Smooth muscle cell of the coronary artery (primary cell): ENCODE measurements at places on chromosomes 5 and 9. TPM values are rescaled to one million over a fixed set of nuclear protein-coding genes. Genes with fewer than 3 reads are reported as not detected.

The KIF24 gene
- 0.35 and 0.68 TPM in 2 replicates for total RNA-seq

The CDH18 gene
- total RNA-seq: 0.15 and 2.0 TPM in 2 replicates

The PCDHGB3 gene
- total RNA-seq: 3.5 and 5.6 TPM in 2 replicates

The NCS1 gene
- total RNA-seq: 26.3 and 35.3 TPM in 2 replicates

The LHX3 gene
- not detected in 2 replicates for total RNA-seq

The CDKN2A gene
- 19.0 and 44.6 TPM in 2 replicates for total RNA-seq

The PTPDC1 gene
- 4.8 and 9.5 TPM in 2 replicates for total RNA-seq

The PPP3R2 gene
- not detected in 2 replicates for total RNA-seq

The STKLD1 gene
- total RNA-seq: 0.35 and 0.75 TPM in 2 replicates

The CMYA5 gene
- total RNA-seq: 0.08 and 1.6 TPM in 2 replicates

The PLPP7 gene
- 11.4 and 11.5 TPM in 2 replicates for total RNA-seq

The TSLP gene
- 1.1 and 1.2 TPM in 2 replicates for total RNA-seq

The ALDH1A1 gene
- total RNA-seq: 11.6 and 28.2 TPM in 2 replicates

The HTR1A gene
- total RNA-seq: not detected in 2 replicates

The ELAVL2 gene
- total RNA-seq: under 0.01 and 0.47 TPM in 2 replicates

The DMRT3 gene
- not detected in 2 replicates for total RNA-seq

The NUTM2F gene
- not detected in 2 replicates for total RNA-seq

The LRRC14B gene
- total RNA-seq: not detected in 2 replicates

The C5orf52 gene
- total RNA-seq: not detected in 2 replicates

The GAS1 gene
- 0.15 and 57.4 TPM in 2 replicates for total RNA-seq

The P4HA2 gene
- total RNA-seq: 256 and 317 TPM in 2 replicates

The PCDHB6 gene
- 0.08 TPM in 1 of 2 replicates, not detected in the other for total RNA-seq

The PRR7 gene
- total RNA-seq: 2.0 and 6.4 TPM in 2 replicates

The SIT1 gene
- 0.12 and 0.15 TPM in 2 replicates for total RNA-seq

The MEIKIN gene
- total RNA-seq: not detected in 2 replicates

The ASB6 gene
- 9.6 and 9.9 TPM in 2 replicates for total RNA-seq

The DNAJA1 gene
- 67.4 and 170 TPM in 2 replicates for total RNA-seq

The ACOT12 gene
- not detected in 2 replicates for total RNA-seq

The EFNA5 gene
- 2.6 and 4.4 TPM in 2 replicates for total RNA-seq

The SLC35A4 gene
- 16.8 and 29.5 TPM in 2 replicates for total RNA-seq

The GABRA6 gene
- total RNA-seq: not detected in 2 replicates

The OSMR gene
- 35.7 and 58.7 TPM in 2 replicates for total RNA-seq
